ENCODE measurements at places on chromosomes 7 and 10.

DNA sequence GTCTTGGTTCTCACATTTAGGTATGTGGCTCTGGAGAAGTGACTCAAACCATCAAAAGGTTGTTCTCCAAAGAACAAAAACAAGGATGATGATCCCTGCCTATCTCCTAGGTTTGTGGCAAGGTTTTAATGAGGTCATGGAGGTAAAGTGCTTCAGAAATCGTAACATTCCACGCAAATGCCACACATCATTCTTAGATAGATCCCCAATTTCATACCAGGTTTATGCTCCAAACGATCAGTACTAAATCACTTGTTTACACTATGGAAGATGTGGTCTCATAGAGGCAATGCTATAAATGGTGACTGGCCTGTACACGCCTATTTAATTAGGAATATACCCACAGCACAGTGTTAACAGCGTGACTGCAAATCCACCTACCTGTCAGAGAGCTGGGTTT is 66.6 kb downstream of the MINDY3 start:
- DNase-seq: no peak

- no peak for DNase-seq
Observed at GRCh38 chr10:118203461-118203860, 138.7 kb downstream of the FAM204A start.

- peak; percentile 26 for DNase-seq
Observed at GRCh38 chr7:44463169-44463808, 27.2 kb downstream of the NUDCD3 start.

DNA sequence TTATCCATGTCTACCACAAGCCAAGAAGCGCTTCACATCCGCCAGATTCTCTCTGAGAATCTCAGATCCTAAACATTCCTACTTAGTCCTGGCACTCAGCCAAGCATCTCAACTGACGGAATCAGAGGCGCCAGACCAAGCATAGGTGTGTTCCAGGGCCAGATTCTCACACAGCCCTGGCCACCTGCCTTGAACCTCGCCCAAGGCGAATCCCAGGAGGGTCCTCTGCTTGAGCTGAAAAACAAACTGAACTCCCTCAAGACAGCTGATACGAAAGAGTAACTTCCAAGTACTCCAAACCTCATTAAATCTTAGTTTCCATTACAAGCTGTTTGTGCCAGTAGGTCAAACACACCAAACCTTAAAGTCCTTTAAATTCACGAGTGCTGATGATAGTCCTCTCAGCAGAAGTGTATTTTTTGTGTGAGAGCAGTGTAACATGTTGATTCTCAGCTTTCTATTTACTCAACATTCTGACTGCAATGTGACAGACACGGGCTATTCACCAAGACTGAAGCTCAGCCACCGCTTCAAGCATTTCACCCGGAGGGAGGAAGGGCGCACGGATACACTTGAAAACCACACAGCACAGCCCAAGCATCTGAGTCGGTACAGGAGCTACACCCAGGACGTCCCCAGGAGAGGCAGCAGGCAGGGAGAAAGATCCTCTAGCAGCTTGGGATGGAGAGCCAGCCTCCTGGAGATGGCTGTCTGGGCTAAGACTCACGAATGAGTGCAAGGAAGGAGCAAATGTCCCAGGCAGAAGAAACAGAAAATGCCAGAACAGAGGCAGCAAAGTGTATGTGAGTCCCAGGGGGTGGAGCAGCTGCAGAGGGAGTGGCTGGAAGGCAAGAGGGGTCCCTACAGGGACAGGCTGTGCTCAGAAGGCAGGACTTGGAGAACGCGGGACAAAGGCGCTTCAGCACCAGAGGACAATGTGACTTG is 6.0 kb downstream of the PARD3 start:
- DNase-seq: peak; percentile 58

DNA sequence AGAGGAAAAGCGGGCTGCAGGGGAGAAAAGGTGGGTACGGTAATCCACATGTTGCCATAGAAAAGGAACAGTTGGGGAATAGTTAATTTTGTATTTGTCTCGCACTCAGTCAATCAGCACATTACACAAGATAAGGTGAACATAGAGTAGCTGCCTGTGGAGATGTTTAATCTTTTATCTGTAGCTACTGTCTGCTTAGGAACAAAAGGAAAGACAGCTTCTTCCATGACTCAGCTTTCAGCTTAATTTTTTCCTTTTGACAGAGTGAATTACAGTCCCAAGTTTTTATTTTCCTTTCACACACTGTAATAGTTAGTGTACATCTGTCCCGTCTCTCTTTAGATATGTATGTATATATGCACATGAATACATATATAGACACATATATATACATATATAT is 39.3 kb upstream of the PODXL start:
- no peak for DNase-seq

DNA sequence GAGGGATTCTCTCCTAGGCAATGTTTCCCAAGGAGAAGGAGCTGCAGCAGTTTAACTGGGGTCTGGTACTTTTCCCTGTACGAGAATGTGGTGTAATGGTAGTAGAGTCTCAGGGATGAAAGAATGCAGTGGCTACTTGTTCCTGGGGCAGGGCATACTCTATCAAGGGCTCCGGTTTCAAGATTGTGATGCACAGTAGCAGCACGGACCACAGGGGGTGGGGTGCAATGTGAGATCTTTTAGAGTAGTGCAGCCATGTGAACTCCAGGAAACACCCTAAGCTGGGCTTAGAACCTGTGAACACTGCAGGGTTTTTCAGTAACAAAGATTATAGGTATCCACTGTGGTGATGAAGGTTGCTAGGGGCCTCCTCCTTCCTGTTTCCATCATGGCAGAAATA is 903.9 kb downstream of the NRG3 start:
- DNase-seq: no peak

DNA sequence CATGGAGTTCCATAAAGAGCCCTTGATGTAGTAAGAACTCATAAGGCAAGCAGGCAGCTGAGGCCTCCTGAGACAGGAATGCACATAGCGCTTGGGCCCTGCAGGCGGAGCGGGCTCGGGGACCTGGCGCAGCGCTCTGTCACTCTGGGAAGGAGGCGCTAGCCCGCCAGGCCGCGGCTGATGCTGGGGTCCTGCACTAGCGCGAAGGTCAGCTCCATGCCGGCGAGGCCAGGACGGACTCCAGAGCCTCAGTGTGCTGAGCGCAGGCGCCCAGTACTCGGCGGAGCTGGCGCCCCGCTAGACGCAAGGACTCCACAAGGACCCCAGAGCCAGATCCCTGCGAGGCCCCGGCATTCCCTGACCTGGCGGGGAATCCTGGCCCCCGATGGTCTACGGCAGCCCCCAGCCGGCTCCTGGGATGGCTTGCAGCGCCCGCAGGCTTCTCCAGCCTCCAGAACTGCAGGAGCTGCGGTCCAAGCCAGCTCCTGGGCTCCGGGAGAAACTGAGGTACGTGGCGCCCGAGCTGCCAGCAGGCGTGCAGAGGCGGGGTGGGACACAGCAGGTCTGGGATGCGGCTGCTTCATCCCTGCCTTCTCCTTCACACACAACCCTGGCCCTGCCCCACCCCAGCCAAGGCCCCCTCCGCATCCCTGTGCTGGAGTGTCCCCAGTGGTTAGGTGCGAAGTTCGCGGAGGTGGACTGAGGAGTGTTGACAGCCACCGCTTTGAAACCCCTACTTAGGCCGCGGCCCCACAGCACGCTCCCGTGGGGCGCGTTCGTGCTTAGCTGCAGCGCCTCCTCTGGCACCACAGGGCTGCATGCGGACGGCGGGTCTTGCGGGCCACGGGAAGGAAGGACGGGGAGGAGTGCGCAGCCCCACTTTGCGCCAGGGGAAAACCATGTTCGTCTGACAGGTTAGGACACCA is 761.5 kb upstream of the POM121L12 start:
- no peak for DNase-seq

GRCh38 chr7:142813226-142813625 is 41.6 kb upstream of the EPHB6 start:
- DNase-seq: peak; percentile 84

DNA sequence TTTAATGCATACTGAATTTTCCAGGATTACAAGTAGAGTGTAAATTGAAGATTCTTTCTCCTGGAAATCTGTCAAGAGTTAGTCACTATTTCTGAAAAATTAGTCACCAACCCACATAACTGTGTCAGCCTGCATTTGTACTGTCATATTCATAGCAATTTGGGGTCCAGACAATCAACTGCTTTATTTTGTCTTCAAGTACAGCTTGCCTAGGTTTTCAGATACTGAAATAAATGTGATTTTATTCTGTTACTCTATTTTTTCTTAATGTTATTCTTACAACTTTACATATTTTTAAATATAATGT is 55.1 kb downstream of the CUBN start:
- DNase-seq: peak; percentile 71

GRCh38 chr10:8074881-8075280 is 20.4 kb downstream of the GATA3 start:
- no peak for DNase-seq

DNA sequence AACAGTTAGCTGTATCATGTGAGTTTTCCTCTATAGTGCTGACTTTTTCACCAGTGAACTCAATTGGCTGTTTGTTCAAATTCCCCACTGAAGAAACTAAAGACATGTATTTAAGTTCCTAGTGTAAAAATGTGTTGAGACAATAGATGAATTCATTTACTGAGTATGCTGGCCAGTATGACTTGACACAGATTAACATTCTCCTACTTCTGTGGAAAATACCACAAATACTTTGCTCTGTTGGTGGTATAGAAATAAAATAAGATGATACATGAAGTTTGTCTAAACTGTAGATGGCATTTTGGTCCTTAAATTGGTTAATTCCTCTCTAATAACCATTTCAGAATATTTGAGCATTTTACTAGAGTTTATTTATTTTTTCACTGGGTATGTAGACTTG is 227.7 kb upstream of the TEX47 start:
- DNase-seq: no peak

DNA sequence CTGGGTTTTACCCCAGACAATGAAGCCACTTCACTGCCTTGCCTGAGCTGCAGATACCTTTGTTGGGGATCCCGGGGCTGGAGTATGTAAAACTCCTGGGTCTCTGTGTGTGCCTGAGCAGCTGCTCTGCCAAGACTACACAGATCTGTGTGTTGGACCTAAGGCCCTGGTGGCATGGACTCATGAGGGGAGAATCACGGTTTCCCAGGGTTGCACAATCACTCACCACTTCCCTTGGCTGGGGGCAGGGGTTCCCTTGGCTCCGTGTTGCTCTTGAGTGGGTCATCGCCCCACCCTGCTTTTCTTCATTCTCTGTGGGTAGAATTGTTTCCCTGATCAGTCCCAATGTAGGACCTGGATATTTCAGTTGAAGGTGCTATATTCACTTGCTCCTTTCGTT is 13.9 kb upstream of the TBATA start:
- peak; percentile 25 for DNase-seq

DNA sequence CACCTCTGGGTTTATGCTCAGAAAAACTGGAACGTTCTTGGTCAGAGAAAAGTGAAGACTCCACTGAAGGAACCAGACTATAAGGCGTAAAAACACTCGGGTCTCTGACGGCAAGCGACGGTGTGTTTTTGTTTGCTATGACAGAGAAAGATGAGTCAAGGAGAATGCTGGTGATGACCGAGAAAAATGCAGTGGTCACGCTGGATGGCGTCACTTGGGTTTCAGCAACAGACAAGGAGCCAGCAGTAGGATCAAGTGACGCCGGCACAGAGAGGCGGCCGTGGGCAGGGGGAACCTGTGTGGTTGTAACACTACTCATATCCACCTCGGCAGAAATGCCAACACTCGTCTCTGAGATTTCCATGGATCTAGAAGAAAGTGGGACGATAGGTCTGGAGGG is 63.4 kb downstream of the KIAA1549 start:
- DNase-seq: no peak

DNA sequence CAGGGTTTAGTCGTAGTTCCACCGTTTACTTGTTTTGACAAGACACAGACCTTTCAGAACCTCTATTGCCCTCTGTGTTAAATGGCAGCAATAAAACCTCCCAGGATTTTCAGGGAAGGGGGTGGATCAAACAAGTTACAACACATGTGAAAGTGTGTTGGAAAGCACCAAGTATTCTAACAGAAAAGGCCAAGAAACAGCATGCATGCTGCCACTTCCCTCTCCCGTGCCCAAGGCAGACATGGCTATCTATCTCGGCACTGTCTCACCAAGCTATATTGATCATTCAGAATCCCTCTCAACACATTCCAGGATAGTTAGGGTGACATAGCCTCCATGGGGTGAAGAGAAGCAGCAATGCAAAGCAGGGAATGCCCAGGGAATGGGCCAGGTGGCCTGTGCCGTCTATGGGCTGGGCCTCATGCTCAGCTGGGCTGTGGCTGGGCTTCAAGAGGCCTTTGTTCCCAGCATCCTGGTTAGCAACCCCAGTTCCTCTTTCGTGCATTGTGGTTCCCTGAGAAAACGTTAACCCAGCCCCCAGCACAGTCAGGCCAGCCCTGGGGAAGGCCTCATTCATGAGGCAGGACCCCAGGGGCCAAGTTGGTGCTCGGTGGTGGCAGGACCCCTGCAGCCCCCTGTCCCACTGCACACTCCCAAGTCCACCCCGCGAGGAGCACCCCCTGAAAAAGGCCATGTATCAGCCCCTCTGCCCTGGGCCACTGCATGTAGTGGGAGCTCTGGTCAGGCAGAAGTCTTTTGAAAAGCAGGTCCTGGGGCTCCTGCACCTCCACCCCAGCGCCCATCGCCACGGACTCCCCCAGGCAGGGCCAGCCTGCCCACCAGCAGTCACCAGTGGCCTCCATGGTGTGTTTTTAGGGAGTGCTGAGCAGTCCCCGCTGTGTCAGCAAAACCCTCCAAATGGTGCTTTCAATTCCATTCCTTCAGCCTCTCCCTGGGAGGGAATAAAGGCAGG is 25.5 kb downstream of the VSIR start:
- no peak for DNase-seq

DNA sequence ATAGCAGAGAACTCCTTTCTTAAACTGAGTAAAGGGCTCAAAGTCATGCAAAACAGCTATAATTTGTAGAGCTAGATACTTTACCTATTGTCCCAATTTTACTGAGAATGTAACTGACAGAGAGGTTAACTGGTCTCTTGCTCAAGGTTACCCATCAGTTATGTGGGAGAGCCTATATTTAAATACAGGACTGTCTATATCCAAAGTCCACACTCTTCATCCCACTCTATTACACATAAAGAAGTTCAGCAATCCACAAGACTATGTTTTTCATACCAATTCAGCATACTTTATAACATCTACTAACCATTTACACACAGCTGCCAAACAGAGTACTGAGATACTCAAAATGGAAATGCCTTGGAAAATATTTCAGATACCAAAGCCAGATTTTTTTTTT is 100.2 kb downstream of the MICU1 start:
- peak; percentile 45 for DNase-seq

- peak; percentile 85 for DNase-seq
Observed at GRCh38 chr7:142553216-142553615, 196.1 kb upstream of the PRSS1 start.

- no peak for DNase-seq
Observed at GRCh38 chr7:41732843-41733306, 30.0 kb upstream of the INHBA start.

GRCh38 chr7:31500656-31501055 is 13.2 kb upstream of the ITPRID1 start:
- no peak for DNase-seq
